Putamen (tissue), 1 donor: ENCODE measurements at places on chromosomes 16 and 17.

DNA sequence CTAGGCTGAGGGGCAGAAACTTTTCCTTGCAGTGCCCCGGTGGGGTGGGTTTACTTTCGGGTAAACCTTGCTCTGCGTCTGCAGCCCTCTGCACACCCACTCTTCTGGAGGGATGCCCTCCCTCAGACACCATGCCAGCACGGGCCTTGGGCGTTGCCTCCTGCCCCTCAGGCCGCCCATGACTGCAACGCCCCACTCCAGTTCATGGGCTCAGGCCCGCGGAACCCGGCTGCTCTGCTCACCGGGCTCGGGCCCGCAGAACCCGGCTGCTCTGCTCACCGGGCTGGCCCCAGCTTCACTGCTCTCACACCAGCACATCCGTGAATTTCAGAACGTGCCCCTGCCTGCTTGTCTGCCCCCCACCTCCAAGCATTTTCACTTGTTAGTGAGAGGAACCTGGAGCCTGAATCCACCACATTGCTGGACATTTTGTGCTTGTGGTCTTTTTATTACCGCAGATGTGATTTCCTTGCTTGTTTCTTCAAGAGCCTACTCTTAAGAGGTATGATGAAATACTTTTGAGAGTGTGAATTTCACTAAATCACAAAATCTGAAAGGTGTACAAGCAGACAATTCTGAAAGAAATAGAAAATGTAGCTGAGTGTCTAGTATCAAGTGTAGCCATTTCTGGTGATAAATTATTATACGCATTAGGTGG lies 130.9 kb downstream of the RPTOR start:
- DNase-seq: no peak

DNA sequence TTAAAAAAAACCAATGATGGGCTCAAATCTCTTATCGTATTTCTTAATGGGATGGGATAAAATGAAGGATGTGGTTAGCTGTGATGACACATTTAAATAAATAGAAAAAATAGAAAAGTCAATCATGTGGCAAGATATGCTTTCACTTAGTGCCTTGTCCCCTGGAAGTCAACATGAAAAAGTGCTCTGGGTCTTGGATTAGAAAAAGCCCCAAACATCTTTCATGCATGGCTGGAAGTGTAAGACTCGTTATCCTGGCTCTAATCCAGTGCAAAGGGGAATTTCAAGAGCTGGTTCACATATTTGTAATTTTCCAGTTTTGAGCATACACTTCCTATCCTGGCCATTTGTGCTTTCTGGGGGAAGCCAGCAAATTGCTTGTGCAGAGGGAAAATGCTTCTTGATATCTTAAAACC lies 160.9 kb downstream of the MAP2K6 start:
- no peak for DNase-seq

DNA sequence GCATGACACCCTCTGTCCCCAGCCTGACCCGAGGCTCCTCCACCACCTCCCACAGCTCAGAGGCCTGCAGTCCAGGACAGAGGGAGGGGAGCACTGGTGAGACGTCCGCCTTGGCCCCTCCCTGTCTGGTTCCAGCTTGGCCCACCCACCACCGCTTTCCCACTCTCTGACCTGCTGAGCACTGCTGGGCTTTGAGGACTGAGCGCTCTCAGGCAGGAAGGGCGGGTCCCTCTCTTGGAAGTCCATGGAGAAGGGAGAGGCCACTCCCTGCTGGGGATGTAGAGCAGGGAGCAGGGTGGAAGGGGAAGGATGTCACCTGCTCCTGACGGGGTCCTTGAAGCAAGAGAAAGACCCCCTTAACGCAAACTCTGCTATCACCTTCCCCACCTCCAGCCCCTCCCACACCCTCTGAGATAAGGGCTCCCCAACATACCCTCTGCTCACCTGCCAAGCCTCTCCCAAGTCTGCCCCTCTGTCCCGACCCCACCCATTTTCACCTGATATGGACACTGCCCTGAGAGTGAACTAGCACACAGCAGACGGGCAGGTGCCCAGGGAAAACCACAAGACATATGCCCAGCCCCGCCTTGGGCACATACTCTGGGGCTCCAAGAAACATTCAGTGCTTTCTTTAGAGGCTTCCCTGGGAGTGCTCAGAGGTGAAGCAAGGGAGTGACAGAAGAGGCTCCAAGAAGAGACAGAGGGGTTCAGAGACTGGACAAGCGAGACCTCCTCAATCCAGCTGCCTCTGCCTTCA lies 1.4 kb downstream of the OSBPL7 start:
- DNase-seq: no peak

- DNase-seq: no peak
Measured at GRCh38 chr17:75814900-75815373, 29.3 kb downstream of the UNC13D start.

GRCh38 chr16:85235991-85236817 lies 123.9 kb upstream of the CIBAR2 start:
- DNase-seq: no peak

DNA sequence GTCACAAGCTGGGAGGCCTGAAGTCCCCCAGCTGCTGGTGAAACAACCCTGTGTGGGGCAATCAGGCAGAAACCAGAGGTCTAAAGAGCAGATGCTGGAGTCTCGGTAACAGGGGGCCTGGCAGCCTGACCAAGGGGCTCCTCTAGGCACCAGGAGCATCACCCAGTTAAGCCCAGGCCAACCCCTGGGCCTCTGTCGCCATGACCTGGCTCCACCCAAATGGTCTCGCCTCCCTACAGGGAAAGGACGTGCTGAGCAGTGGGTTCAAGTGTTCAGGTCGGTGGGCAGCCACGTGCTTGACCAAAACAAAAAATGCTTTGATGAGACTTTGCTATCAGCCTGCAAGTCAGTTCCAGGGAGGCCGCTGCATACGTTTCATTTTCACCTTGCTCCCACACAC lies 240.3 kb downstream of the ZNF423 start:
- DNase-seq: no peak

DNA sequence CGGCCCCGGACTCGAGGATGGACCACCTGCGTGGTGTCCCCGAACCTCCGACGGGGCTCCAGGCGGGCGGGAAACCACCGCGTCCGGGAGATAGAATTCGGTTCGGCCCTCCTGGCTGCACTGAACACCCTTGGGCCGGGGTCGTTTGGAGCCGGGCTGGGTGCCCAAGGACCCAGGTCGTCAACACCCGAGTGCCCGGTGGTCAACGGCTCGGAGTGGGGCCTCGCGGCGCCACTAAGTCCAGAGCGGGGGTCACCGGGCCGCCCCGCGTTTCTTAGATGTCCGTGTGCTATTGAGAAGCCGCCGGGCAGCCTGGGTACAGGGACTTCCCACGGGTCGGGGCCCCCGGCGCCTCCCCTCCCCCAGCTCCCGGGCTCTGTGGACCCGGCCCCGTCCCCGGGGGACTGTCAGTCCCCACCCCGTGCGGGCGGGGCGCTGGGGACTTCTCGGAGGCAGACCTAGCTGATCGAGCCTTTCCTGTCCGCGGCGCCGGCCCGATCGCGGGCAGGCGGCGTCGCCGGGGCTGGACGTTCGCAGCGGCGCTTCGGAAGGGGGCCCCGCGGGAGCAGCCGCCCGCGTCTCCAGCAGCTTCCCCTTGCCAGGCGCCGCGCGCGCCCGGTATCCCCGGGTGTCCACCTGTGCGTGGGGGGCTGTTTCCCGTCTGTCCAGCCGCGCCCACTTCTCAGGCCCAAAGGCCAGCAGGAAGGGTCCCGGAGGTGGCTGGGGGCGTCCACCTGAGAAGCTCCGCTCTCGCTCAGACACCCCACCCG lies 655 bp upstream of the NPTX1 start:
- DNase-seq: no peak

DNA sequence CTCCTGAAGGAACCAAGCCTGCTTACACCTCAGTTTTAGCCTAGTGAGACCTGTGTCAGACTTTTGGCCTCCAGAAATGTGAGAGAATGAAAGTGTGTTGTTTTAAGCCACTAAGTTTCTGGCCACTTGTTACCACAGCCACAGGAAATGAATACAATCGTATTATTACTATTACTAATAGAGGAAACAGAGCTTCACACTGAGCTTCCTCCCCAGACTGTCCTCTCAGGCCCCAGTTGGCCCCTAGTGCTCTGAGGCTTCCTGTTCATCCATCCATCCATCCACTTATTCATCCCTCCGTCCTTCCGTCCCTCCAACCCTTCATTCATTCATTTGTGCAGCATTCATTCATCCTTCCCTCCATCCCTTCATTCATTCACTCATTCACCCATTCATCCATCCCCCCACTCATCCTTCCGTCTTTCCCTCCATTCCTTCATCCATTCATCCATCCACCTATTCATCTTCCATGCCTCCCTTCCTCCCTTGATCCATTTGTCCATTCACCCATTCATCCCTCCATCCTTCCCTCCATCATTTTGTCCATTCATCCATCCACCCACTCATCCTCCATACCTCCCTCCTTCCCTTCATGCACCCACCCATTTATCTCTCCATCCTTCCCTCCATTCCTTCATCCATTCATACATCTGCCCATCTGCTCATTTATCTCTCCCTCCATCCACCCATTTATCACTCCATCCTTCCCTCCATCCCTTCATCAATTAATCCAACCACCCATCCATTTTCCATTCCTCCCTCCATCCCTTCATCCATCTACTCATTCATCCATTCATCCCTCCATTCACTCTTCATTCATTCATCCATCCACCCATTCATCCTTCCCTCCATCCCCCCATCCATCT lies 95.0 kb downstream of the FOXL1 start:
- no peak for DNase-seq

- DNase-seq: no peak
Measured at GRCh38 chr17:72361892-72362291, 241.1 kb downstream of the SOX9 start.

DNA sequence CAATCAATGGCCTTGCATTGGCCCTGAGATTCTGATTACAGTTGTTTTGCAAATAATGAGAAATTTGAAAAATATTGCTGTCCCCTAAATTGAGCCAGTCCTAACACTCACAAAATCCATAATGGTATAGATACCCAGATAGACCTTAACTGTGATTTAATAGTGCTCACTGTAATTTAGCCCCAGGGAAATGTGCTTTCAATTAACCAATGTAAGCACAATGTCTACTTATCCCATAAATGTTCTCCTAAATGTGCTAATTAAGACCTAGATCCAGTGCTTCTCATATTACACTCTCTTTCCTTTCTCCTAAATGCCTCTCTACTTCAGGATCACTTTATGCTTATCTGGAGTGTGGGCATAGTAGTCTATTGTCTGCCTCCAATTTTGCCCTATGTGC lies 417.8 kb upstream of the CCL2 start:
- no peak for DNase-seq

DNA sequence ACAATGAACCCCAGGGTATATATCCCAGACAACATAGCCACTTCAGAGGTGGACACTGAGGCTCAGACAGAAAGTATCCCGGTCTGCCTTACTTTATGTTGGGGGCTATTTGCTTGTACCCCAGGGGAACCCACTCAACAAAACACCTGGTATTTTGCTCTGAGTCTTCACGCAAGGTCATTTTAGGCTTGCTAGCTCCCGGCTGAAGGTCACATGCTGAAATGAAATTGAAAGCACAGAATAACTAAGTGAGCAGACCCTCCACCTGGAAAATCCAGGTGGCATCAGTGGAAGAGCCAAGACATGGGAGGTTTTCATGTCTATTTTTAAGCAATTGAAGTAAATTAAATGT lies 4.1 kb upstream of the KDM8 start:
- DNase-seq: no peak

- no peak for DNase-seq
Measured at GRCh38 chr17:1120596-1121441, 59.0 kb downstream of the ABR start.

GRCh38 chr17:61600621-61601020 lies 9.6 kb upstream of the NACA2 start:
- no peak for DNase-seq

GRCh38 chr17:41301916-41302901 lies at the start of gene KRTAP29-1:
KRTAP29-1 (minus strand) TSS chr17:41302851; CDS start chr17:41302851, 0 bp downstream.
- no peak for DNase-seq

DNA sequence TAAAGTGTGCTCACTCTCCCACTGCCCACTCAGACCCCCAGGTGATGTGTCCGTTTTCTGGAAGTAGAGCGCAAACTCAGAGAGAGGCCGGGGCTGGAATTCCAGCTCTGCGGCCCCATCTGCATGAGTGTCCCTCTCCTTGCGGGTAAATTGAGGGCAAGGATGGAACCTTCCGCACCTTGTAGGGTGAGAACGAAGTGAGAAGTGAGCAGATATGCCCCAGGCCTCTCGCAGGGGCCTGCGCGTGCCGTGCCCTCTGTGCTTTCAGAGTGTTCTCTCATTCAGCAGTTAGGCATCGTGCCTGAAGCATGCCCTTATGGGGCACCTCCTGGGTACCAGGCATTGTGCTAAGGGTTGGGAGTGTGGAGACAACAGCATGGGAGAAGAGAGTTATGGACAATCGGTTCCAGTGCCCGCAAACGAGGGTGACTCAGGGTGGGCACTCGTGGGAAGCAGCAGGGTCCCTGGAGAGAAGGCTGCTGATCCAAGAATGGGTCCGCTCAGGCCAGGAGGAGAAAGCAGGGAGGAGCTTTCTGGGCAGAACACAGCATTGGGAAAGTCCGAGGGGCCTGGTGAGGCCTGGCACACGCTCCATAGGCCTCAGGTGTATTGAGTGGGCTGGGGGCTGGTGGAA lies 23.8 kb downstream of the CMIP start:
- no peak for DNase-seq

DNA sequence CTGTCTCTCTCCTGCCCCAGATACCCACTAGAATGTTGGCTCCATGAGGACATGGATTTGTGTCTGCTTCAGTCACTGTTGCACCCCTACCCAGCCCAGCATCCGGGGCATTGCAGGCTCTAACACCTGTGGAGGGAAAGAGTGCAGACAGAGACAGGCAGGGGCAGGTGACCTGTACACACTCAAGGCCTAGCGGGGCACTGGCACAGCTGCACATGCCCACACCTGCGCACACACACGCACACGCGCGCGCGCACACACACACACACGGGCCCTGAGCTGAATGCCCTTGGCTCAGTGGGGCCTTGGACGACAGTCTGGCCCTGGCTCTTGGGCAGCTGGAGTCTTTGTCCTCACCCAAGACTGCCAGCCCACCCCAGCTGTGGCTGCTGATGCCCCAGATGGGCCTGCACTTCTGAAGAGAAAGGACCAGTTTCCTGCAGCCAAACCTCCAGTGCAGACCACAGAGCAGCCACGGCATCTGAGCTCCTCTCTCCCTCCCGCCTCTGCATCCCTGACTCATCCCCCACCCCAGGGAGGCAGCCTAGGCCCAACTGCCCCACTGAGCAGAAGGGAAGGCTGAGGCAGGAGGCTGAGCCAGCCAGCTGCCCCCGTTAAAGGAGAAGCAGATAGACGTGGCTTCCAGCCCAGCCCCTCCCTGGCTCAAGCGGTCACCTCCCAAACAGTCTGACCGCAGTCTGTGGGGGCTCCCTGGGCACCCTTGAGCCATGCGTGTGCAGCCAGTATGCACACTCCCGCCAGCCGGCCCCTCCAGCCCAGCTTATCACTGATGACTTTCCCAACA lies 12.3 kb upstream of the RAI1 start:
- no peak for DNase-seq

DNA sequence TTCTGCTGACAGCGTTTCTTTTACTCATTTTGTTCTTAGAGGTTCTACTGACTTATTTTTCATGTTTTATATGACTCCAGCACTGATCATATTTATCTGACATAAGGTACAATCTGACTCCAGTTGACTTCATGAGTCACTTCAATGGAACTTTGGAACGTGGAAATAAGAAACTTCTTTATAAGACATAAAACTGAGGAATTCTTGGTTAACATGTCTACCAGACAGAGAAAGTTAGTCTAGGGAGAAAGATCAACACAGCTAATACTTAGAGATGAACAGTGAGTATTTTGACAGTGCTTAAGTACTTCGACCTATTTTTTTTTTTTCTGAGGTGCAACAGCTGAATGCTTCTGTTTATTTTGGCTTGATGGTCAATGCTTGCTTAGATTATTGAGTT lies 679.5 kb downstream of the KCNJ2 start:
- no peak for DNase-seq
